ENCODE measurements at places on chromosomes 4 and X.

GRCh38 chr4:135838889-135839288 is 1637.3 kb upstream of the PABPC4L start:
- DNase-seq = no peak

- no peak for DNase-seq
These were observed 27.5 kb downstream of the STOX2 start for GRCh38 chr4:183932576-183932975.

DNA sequence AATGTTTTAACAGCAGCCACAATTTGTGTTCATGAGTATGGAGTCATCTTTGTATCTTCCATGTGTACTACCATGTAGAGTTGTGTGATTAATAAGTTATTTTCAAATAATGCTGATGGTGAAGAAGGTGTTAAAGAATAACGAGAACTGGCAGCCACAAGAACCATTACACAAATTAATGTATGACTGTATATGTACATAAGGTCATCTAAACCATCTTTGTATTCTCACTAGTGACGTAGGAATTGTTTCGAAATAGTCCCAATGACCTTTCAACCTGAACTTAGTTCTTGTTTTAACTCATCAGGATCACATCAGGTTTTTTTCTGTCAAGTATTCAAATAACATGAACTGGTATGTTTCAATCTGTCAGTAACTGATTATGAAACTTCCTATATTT is 48.3 kb upstream of the NOCT start:
- DNase-seq = no peak

GRCh38 chrX:72100051-72100755 is 31.5 kb downstream of the RTL5 start:
- no peak for DNase-seq

DNA sequence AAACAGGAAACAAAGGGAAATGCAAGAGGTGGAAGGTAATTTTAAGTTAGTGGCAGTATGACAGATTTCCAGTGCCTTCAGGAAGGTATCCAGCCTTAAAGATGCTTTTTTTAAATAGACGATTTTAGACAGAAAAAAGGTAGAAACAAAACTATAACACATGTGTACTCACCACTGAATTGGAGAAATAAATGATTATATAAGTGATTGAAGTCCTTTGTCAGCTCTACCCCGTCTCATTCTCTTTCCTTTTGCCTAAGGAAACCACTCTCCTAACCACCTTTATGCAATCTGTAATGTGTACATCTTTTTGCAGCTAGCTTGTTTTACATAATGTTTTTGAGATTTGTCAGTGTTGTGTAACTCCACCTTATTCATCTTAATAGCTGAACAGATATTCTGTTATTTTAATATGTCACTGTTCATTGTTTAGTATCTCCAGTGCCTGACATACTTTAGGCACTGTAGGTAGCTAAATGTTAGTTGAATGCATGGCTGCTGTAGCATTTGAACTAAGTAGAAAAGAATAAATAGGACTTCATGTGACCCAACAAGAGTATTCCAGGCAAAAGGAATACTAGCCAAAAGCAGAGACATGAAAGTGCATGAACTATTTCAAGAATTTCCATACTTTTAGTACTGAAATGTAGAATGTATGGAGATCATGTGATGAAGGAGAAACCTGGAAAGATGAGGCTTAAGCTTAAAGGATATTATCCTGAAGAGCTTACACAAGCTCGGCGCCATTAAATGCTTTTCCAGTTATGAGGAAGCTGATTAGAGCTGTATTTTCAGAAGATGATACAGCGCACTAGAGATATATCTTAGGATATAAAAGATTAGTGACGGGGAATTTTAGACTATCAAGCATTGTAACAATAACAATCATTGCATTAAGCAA is 865 bp downstream of the FAM200B start:
- DNase-seq = no peak

- DNase-seq = no peak
These were observed 47.5 kb upstream of the UGT2B15 start for GRCh38 chr4:68717999-68718398.

DNA sequence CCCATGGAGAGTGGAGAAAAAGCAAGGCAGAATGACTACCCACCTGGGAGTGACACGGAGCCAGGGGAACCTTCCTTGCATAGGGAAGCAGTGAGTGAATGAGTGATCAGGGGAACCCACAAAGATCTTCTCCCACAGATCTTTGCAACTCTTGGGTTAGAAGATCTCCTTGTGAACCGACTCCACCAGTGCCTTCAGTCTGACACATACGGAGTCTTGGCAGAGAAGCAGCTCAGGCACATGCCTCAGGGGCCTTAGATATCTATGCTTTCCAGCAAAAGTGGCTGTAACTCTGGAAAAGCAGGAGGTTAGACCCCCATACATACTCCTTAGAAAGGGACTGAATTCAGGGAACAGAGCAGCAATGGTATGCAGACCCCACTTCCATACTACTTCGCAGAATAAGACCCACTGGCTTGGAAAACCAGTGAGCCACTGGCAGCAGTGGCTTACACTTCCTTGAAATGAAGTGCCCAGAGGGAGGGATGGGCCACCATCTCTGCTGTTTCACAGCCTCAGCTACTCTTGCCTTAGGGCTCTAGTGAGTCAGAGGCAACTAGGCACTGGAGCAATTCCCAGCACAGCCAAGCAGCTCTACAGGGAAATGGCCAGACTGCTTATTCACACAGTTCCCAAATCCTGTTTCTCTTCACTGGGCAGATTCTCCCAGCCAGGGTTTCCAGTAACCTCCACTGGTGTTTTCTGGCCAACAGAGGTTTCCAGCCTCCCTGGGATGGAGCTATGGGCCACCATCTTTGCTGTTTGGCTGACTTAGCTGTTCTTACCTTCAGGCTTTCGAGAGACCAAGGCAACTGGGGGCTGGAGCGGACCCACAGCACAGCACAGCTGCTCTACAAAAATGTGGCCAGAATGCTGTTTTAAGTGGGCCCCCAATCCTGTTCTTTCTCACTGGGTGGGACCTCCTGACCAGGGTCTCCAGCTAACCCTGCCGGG is 82.8 kb upstream of the TCEAL2 start:
- DNase-seq = no peak

- DNase-seq = no peak
These were observed 140.8 kb upstream of the AGA start for GRCh38 chr4:177582992-177583391.

DNA sequence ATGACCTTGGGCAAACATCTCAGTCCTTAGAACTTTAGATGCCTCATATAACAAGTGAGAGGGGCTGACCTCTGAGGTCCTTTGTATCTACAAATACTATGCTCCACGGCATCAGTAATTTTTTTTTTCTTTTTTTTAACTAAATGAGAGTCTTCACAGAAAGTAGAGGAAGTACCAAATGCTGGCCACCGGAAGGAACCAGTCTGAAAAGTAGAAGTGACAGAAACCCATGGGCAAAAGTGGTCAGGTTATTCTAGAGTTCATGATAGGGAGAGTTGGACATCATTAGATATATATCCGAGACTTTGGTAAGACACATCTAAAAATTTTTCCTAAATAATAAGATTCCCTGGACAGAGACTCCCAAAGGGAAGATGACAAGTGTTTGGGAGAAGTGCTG is 53.7 kb downstream of the COQ2 start:
- no peak for DNase-seq

GRCh38 chrX:15749642-15750610 is 11.9 kb downstream of the CA5B start:
- DNase-seq = no peak

- no peak for DNase-seq
These were observed 44.8 kb upstream of the GRPEL1 start for GRCh38 chr4:7112656-7113055.

DNA sequence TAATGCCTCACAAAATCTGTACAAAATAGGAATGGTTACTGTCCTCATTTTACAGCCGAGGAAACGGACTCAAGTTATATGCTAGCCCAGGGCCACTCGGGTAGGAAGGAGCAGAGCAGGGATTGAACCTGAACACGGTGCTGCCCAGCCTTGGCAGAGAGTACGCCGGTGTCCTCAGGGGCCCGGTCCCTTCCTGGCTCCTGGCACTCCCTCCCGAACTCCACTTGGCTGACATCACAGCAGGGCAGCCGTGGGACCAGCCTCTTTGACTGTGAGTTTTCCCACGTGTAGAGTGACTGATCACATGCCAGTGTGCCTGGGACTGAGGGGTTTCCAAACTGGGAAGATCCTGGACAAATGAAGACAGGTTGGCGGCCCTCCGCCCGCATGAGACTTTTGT is 23.7 kb downstream of the MAN2B2 start:
- no peak for DNase-seq

DNA sequence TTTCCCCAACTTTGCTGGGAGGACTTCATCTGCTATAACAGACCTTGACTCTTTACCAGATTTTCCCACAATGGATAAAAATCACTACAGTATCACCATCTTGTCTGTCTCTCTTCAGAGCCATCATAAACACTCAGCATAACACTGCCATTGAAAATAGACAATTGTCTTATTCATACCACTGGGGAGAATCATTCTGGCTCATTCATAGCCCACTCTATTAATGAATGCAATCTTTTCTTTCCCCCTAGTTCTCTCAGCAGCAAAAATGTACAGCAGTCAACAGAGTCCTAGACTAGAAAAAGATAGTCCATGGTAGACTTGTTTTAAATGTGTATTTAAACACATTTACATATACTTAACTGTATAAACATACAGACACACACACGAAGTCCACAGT is 19.2 kb downstream of the SLC9A7 start:
- no peak for DNase-seq

- DNase-seq = no peak
These were observed 500.1 kb downstream of the TRAM1L1 start for GRCh38 chr4:116585246-116585645.

DNA sequence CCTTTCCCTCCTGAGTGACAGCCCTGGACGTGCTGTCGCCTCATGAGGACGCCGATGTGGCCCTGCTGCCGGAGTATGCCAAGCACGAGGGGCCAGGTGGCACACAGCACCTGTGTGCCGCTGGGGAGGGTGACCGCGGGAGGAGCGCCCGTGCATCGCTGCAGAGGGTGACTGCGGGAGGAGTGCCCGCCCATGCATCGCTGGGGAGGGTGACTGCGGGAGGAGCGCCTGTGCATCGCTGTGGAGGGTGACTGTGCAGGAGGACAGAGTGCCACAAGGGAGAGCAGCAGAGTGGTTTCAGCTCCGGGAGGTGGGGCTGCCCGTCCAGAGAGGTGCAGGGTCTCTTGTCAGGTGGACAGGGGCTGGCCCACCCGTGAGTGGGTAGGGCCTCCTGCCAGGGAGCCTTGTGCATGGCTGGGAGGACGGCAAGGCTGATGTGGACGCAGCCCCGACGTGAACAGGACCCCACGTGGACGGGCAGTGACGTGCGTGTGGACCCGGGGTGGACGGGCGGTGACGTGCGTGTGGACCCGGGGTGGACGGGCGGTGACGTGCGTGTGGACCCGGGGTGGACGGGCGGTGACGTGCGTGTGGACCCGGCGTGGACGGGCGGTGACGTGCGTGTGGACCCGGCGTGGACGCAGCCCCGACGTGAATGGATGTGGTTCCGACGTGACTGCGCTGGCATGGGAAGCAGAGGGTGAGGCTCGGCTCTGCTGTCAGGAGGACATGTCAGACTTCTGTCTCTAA is 14.7 kb downstream of the PCGF3 start:
- no peak for DNase-seq

All from left lobe of liver (tissue), 2 donors.